Pancreas (tissue), 10 donors: ENCODE measurements at places on chromosomes 11 and 22.

DNA sequence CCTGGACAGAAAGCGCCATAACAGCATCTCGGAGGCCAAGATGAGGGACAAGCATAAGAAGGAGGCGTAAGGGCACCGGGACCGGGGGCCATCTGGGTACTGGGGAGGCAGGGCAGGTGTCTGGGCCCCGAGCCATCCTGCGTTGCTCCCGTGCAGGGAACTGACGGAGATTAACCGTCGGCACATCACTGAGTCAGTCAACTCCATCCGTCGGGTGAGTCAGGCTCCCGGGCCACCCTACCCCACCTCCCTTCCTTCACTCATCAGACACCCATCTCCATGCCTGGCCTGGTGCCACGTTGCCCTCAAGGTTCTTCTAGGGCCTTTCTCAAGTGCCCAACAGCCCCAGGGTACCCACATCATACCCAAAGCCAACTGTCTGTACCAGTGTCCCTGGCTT, 15.0 kb downstream of the PLCB3 start:
- DNase-seq: no peak

- no peak for DNase-seq
Observed at GRCh38 chr22:47872761-47873535, 1110.5 kb downstream of the TBC1D22A start.

- peak; percentile 26 for DNase-seq
Observed at GRCh38 chr11:14537134-14537599, 17.0 kb upstream of the PSMA1 start.

- DNase-seq: no peak
Observed at GRCh38 chr11:64333556-64333955, 6.4 kb upstream of the CCDC88B start.

GRCh38 chr11:76579056-76579751, 91.3 kb downstream of the LRRC32 start:
- peak; percentile 38 for DNase-seq

GRCh38 chr11:48184452-48184851, 32.2 kb upstream of the OR4B1 start:
- DNase-seq: no peak

- no peak for DNase-seq
Observed at GRCh38 chr22:27504360-27505253, 296.9 kb downstream of the MN1 start.

DNA sequence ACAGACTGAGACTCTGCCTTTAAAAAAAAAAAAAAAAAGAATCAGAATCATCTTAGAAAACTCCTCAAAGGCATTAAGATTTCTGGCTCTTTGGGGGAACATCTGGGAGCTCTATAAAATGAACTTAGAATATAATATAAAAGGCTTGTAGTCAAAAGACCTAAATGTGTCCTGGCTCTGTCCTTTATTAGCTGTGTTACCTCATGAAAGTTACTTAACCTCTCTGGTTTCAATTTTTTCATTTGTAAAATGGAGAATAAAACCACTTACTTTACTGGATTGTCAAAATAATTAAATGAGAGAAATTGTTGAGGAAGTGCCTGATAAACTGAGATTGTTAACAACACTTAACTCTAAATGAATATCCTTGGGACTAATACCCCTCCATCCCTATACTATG, 81.8 kb downstream of the FAM168A start:
- DNase-seq: no peak
